Dermis blood vessel endothelial cell (primary cell): ENCODE measurements at places on chromosomes 7 and 10.

- DNase-seq, result no peak
Measured at GRCh38 chr7:155483245-155483644, 25.3 kb downstream of the EN2 start.

- DNase-seq, result no peak
Measured at GRCh38 chr7:128108641-128109423, 77.6 kb upstream of the LRRC4 start.

GRCh38 chr7:155886391-155887173 lies 74.3 kb upstream of the SHH start:
- no peak for DNase-seq

GRCh38 chr7:82114237-82114636 lies 329.3 kb downstream of the CACNA2D1 start:
- DNase-seq, result no peak

- no peak for DNase-seq
Measured at GRCh38 chr7:16278167-16278787, 143.1 kb downstream of the CRPPA start.

- DNase-seq, result no peak
Measured at GRCh38 chr10:51313773-51314478, 239.6 kb downstream of the PRKG1 start.

DNA sequence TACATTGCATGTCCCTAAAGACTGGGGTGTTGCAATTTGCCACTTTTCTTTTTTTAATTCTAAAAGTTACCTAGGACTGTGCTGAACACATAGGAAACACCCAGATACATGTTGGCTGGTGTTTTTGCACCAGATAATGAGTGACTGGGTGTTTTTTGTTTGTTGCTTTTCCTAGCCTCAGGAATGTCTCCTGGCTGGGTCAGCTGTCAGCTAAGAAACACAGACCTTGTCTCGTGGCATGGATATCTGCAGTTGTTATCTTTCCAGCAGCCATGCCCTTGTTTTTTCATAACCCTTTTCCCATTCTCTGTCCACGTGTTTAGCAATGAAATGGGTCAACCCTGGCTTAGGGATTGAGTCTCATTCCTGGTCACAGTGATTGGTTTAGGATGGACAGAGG lies 433.9 kb upstream of the ZMIZ1 start:
- no peak for DNase-seq

DNA sequence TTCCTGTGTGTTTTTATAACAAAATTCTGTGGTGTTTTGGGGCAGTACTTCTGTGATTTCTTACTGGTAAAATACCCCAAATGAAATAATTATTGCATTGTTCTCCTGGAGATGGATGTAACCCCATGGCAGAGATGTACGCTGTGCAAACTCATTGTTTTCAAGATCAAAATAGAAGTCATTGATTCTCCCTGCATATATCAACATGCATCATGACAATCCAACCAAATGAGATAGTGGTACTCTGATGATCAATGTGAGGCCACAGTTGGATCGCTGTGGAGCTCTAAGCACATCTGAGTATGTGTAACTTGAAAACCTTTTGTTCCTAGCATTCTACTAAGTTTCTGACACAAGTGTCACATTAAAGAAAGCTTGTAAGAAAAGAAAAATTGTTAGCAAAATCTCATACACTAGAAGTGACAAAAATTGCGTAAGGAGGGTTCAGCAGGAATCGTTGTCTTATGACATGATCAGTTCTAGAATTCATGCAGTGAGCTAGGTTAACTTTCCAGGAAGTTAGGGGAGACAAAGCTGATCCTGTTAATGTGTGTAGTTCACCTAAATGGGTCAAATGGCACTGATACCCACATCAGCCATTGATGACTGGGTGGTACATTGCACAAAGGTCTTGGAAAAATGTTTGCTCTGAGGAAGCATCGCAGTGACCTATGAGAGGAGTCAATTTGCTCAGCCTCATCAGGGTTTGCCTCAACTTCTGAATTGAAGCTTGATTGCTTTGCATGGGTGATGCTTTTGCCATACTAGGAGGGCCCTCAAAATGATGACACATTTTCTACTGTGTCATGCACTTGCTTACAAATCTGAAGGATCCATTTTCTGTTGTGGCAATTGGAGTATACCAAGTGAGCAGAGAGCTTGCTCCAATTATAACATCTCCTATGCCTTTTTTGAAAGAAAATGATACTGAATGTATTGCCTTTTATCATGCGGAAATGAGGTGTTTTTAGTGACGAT lies 145.1 kb downstream of the PLXDC2 start:
- DNase-seq, result no peak

DNA sequence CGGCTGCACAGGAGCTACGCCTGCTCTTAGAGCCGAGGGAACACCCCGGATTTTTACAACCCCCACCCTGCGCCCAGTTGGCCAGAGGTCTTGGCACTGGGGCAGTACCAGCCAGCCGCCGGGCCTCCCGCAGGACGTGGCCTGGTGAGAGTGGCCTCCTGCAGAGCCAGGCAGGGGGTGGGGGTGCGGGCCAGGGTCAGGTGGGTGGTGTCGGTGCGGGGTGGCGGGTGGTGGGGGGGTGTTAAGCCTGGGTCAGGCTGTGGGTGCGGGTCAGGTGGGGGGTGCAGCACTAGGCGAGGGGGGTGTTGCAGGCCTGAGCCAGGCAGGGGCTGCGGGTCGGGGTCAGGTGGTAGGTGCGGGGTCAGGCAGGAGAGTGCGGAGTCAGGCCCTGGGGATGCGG lies 647 bp downstream of the ECHS1 start:
- no peak for DNase-seq

DNA sequence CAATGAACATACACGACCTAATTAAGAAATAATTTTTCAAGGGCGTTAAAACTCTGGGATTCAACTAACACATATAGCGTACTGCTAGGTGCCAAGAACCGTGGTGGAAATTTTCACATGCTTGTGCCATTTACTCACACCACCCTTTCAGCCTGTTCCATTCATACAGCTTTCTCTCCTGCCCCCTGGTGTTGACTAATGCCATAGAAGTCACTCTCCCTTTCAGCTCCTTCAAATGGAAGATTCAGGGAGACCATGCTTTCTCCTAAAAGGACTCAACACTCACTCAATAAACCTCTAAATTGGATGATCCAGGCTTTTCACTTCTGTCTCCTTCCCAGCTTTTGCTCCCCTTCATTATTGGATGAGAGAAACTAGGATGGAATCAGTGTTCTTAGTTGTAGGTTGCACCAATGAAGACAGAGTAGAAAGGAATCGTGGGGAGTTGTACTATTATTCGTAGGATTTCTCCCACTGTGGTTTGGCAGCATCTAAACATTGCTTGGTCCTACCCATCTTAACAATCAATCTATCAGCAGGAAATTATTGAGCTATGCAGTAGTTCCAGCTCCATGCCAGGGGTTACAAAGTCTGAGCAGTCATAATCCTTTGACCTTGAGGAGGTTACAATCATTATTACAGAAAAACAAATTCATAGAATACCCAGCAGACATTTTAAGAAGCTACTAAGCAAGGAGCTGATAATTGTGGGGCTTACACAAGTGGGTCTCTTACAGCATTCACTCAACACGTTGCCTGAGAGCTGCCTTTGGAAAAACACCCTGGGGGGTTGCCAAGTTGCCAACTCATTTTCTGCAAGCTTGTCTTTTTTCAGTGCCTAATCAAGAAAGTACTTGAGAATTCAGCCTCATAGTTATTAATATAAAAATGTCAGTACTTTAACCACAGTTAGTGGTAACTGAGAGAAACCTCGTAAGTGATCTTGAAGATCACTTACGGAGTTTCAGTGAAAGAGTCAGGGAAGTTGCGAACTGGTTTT lies 2.8 kb upstream of the PPP1R3C start:
- peak; percentile 89 for DNase-seq

DNA sequence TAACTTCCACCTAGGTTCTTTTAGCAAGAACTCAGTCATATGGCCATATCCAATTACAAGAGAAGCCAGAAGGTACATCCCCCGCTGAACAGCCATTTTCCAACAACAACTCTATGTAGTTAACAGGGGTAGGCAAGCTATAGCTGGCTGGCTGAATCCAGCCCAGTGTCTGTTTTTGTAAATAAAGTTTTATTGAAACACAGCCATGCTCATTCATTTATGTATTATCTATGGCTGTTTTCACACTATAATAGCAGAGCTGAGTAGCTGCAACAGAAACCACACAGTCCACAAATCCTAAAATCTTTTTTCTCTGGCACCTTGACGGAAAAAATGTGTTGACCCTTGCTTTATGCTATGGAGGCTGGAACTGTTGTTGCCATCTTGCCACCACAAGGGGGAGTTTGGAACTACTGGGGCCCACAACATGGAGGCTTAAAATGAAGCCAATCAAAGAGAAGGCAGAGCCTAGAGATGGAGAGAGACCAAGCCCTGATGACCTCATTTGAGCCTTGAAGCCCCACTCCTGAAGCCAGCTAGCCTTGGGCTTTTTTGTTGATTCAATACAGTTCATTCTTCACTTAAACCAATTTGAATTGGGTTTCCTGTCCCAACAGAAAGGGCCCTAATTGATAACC lies 33.3 kb upstream of the XPNPEP1 start:
- peak; percentile 64 for DNase-seq

GRCh38 chr10:111933937-111934336 lies 249.6 kb downstream of the GPAM start:
- DNase-seq, result no peak

DNA sequence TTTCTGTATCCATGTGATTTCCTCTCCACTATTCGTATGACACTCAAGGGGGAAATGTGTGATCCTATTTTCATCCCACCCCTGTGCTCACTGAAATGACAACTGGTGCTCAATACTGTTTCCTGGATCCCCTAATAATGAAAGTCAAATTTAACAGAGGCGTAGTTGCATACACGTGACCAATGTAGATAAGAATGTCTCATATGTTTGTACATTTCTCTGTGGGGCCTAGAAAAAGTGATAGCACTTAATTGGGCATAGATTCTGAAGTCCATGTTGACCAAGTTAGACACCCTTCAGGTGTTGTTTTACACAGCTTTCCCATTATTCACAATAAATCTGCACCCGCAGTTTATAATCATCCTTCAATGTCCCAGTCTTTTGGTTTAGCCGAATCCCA lies 59.1 kb downstream of the JAZF1 start:
- DNase-seq, result no peak

DNA sequence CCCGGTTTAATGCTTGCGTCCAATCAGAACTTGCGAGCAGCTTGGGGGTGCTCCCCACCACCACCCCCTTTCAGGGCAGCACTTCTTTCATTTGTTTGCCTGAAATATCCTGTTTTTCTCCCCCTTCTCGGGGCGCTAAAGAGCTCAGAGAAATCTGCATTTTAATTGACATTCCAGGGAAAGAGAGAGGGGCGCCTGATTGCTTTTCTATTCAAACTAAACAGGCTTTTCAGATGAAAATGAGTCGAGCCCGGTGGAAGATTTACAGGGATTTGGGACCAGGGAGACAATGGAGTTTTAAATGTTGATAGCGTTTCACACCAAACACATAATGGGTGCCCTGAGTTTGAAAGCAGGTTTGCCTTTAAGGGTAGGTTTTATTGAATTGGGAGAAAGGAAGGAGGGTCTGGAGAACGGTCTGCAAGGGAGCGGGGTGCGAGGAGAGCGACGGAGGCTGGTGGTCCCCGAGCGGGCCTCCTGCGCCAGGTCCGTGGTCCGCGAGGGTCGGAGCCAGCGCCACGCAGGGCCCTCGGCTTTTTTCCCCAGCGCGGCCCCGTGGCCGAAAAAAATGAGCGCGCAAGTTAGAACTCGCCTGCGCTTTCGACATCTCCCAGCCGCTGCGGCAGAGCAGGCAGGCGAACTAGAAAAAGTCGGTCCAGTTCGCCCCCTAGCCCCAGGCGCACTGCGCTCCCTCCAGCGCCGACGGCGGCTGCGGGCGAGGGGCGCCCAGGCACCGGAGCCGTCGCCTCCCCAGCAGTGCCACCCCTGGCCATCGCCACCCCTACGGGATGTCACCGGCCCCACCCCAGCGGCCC lies 1.3 kb downstream of the FGFR2 start:
- DNase-seq, result no peak

GRCh38 chr10:73495226-73495883 lies 469 bp downstream of the PPP3CB start:
- DNase-seq, result peak; percentile 79
